Fibroblast of the conjunctiva (primary cell): ENCODE measurements at places on chromosomes 12 and 14.

DNA sequence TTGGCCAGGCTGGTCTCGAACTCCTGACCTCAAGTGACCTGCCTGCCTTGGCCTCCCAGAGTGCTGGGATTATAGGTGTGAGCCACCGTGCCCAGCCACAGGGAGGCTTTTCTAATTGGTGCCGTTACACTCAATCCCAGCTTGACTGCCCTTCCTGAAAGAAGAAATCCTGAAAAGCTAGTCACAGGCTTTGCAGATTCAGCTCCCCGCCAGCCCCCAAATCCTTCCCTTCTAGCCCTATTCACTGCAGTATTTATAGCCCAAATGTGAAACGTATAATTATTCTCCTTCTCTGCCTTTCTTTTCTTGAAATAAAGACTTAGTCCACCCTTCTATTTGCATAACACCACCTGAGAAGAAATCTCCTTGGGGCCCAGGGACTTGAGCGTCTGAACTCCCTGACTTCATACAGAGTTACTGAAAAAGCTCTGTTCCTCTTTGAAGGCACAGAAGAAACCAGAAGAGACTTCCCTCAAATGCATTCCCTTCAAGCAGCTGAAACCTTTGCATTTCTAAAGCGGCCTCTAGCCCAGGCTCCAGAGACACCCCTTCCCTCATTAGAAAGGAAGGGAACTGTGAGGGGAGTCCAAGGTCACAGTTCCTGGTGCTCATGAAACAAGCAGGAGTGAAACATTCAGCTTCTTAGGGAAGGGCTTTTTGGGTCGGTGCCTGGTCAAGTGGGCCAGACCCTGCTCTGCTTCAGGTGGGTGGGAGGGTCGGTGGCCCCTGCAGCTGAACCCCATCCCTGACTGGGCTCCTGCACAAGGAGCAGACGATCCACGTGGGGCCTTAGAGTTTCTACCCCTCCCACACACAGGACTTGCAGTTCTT, 42.3 kb upstream of the BATF start:
- no peak for DNase-seq

- peak; percentile 74 for DNase-seq
Observed at GRCh38 chr14:77094672-77095284, 3.3 kb upstream of the CIPC start.

GRCh38 chr12:53725824-53726223, 1.4 kb downstream of the CALCOCO1 start:
- no peak for DNase-seq

DNA sequence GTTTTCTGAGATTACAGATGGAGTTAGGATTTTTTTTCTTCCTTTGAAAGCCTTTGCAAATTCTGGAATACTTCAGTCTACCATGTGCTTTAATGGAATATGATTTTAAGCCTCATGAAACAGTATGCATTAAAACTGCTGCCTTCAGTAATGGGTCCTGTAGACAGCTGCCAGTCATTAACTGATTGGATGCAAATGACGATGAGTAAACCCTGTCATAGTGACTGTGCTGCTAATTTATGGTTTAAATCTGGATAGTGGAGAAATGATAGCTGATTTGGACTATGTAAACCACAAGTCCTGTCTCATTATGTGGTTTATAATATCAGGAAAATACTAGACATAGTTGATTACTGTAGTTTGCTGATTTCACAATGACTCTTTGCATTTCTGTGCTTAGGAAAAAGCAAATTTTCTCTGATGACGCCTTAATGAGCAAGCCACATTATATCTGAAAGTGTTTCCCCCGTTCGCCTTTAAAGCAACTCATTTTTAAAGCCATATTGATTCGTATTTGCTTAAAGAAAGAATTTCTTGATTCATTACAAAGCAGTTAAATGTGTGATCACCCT, 217.6 kb downstream of the TMTC2 start:
- no peak for DNase-seq

GRCh38 chr12:113700943-113701342, 229.3 kb upstream of the LHX5 start:
- DNase-seq = peak; percentile 10

- DNase-seq = no peak
Observed at GRCh38 chr12:67674417-67674816, 25.9 kb downstream of the DYRK2 start.

GRCh38 chr14:39946807-39947206, 514.6 kb upstream of the FBXO33 start:
- no peak for DNase-seq

GRCh38 chr12:24814379-24815113, 134.4 kb downstream of the BCAT1 start:
- no peak for DNase-seq

DNA sequence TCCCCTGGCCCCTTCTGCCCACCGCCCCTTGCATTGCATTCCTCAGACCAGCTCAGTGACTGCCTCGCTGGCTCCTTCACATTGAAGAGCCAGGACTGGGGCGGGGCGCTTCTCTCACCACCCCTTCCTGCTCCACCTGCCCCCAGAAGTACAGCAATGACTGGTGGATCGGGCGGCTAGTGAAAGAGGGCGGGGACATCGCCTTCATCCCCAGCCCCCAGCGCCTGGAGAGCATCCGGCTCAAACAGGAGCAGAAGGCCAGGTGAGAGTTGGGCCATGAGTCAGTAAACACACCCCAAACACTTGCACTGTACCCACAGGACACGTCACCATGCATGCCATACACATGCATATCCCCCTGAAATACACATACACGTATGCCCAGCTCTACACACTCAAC, 5.8 kb downstream of the CACNB3 start:
- no peak for DNase-seq

DNA sequence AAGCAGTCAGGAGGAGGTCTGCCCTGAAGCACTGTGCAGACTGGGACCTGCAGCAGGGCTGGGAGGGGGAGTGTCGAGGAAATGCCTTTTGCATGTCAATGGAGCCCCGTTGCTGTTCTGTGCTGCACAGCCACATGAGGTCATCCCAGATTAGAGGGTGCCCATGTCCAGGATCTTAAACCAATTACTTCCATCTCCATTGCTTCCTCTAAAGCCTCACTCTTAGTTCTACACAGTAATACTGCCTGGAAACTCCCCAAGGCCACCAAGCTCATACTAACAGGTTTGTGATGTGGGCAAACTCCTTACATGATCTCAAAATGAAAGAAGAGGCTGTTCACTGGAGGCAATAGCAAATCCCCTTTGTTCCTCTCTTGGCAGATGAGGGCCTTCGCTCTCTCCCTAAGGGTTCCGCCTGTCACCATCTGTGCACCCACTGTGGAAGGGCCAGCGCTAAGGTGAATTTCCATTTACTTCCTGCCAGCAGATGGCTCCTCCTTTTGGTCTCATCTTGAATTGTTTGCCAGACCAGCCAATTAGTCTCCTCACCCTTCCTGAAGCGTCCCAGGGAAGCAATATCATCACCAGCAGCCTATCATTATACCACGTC, 35.4 kb upstream of the LTA4H start:
- no peak for DNase-seq

DNA sequence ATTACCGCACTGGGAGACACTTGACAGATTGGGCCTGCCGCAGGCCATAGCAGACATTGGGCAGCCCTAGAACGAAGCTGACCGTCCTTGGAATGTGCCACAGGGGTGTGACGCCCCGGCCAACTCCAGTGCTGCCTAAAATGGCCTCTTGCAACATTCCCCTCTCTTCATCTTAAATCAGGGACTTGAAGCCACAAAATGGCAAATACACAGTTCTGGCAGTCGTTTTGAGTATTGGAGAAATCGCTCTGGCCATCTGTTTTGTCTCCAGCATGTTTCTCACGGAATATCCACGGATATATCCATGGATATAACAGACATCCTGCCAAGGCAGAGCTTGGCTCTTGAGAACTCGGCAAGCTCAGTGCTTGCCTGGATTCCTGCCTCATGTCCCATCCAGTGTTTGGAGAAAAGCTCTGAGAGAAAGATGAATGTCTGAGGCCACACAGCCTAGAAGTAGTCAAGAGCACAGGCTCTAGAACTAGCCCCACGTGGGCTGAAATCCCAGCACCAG, 158.4 kb downstream of the CHST11 start:
- DNase-seq = no peak

DNA sequence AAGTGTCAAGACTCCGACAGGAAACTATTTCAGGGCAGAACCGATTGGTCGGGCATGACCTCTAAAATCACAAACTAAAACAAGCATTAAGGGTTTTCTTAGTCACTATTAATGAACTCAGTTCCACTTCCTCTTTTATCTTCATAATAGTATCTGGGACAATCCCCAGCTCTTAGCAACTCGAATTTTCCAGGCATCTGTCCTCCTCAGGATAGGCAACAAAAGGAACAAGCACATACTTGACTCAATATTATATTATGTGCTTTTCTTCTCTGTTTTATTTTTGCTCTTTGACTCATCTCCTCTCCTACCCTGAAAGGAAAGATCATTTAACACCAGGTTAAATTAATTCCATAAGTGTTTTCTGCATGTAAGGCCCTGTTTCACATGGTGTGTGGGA, 638.3 kb upstream of the TBX3 start:
- no peak for DNase-seq

DNA sequence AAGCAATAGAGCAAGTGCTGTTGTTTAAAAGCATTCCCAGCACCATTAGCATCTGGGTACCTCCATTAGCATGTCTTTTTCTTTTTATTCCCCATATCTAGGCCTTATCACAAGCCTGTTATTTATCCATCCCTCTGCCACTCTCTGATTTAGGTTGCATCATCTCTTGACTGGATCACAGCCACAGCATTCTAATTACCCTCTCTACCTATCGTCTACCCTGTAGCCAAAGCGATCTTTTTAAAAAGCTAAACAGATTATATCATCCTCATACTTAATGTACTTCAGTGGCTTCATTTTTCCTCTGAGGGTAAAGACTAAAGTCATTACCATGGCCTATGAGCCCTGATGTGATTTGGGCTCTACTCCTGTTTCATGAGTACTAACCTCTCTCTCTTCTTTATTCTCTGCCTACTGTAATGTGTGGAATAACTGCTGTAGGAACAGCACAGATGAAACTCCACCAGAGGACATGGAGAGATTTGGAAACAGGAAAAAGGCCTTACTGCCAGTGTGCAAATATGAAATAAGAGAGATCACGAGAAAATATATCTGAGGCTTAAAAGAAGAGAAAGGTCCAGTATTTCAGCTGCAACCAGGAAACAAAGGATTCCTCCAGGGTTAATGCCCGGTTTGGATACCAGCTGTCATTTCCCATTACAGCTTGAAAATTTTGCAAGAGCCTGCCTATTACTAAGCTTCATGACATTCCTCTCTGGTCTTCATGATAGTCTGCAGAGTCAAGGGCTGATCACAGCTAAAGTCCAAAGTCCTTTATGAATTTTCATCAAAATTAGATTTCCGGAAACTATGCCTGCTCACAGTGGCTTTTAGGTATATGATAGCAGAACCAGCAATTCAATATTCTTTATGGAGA, 422.5 kb upstream of the PDE3A start:
- DNase-seq = peak; percentile 10

GRCh38 chr12:68609998-68610369, 715 bp upstream of the RAP1B start:
- no peak for DNase-seq

- DNase-seq = no peak
Observed at GRCh38 chr12:23585156-23585781, 364.2 kb downstream of the SOX5 start.

DNA sequence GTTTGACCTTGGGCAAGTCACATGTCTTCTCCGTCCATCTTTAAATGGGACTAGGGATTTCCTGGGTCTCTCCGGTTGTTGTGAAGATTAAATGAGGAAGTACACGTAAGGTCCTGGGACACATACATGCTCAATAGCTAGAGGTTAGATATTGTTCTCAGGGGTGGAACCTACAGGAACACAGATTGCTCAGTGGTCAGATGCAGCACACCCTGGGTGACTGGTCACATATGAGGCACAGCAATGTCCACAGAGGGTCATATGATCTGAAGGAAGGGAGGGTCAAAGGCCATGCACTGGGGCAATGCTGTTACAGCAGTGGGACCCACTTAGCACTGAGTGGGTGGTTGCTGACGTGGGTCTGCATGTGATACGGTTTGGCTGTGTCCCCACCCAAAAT, 11.4 kb upstream of the SLC8B1 start:
- DNase-seq = no peak

DNA sequence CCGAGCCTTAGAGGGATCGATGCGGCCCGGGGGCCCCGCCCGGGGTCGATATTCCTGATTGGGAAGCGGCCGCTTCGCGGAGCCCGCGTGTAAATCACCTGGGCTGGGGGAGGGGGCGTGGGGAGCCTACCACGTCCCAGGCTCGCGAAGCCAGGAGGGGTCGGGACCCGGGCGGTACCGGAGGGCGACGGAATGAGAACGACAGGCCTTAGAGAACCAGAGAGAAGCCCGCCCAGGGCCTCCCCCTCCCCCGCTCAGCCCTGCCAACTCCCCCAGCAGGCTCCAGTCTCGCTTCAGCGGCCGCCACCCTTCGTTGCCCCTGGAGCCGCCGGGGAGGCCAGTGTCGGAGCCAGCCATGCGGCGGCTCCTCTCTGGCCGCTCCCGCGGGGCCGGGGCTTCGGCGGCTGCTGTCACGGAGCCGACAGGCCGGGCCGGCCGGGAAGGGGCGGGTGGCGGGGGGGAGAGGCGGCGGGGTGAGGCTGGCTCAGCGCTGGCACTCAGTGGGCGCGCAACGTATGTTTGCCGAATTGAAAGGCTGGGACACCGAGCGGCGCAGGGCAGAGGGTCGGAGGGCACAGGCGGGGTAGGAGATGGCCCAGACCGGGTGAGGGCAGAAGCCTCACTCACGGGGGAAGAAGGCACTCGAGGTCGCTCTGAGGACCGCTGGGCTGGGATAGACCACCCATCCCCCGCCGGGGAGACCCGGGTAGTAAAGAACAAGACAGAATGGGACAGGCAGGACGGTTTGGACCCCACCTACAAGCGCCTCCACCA, 1.4 kb upstream of the DNAJC22 start:
- DNase-seq = no peak

DNA sequence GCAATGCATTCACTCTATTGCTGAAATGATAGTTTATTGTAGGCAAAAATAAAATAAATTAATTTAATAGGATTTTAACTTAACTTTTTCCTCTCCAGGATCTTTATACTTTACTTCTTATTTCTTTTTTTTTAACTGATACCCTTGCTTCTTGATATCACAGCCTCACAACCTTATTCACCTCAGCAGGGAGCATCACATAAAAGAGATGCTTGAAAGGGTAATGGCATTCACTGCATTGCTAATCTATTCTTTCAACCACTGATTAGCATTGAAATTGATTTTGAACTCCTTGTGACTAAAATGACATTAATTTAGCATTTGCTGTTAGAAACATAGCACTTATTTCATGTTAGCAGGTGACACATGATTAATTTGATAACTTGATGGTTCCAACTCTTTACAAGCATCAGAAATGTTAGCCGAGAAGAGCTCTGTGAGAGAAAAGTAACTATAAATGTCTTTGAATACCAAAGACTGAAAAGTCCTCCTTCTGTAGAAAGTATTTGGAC, 689.5 kb upstream of the MGAT4C start:
- no peak for DNase-seq

DNA sequence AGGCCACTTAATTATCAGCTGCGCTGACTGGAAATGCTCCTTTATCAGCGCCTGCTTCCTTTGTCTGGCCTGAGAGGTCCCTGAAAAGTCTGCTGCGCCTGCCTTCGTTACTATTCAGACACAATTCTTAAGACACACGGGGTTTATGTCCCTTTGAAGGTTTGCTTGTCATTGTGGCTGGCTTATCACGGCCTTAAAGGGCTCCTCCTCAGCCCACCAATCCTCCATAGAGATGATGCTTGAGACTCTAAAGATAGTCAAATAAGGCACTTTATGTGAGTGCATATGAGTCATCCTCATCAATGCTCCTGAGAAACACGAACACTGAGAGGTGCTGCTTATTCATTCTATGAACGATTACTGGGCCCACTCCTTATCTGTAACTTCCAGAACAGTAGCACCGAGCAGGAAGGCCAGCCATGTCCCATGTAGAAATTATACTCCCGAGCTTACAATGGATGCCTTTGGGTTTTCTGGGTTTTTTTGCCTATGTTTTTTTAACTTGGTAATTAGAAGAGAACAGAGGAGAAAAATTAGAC, 1268.2 kb upstream of the TMEM132C start:
- DNase-seq = no peak
